Activated naive CD4-positive, alpha-beta T cell treated with anti-CD3 and anti-CD28 coated beads for 36 hours (primary cell): ENCODE measurements at places on chromosomes 4 and X. TPM values are rescaled to one million over a fixed set of nuclear protein-coding genes. Genes with fewer than 3 reads are reported as not detected.

GRCh38 chr4:99868126-99868596 is 26.1 kb downstream of the LAMTOR3 start:
- no peak for DNase-seq

The TCEAL6 gene
- total RNA-seq: not detected

DNA sequence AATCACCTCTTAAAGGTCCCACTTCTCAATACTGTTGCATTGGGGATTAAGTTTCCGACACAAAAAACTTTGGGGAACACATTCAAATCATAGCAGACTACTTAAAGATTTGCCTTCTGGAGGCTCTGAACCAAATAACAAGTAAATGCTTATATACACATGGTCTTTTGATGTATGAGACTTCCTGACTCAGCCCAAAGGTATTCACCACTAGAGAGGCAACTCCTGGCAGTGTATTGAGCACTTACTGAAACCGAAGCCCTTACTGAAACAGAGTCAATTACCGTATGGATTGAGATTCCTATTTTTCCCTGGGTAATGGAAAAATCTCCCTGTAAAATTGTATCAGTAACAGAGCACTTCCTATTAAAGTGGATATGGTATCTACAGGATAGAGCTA is 45.4 kb downstream of the ZCCHC13 start:
- DNase-seq: no peak

DNA sequence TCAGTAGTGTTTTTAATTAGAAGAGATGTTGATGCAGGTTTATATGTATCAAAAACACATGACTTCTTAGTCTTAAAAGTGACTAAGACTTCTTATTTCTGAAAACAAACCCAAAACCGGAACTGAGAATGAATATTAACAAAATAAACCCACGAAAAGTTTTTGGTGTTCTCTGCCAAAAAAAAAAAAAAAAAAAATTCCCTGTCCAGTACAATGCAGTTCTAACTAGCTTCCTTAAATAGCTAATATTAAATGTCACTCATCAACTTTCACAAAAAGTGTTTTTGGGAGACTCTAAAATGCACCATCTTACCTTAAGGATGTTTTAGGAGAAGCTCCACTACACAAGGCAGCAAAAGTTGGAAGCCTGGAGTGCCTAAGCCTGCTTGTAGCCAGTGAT is 2.0 kb downstream of the ANKRD37 start:
- DNase-seq: no peak

GRCh38 chr4:76589872-76590797 is 155.1 kb downstream of the SHROOM3 start:
- DNase-seq: no peak

The PDS5A gene
- total RNA-seq: 89.1 TPM
